ENCODE measurements at places on chromosomes 13 and 19.
A peak's percentile ranks its signal among the peaks of the same experiment; 100 is the strongest.

DNA sequence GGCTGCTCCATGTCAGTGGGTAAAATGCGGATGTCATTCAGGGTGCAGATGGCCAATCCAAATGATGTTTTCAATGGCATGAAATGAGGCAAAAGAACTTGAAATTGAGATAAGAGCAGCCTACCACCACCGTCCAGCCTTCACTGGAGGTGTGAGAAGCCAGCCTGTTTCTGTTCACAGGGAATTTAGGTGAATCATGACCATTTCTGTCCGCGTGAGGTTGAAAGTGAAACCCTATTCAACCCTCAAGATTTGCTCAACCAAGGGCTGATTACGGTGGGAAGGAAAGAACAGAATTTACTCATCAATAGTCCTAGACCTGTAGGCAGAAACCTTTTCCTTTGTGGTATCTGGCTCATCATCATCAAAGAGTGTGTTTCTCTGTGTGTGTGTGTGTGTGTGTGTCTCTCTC is 370.7 kb downstream of the COG6 start:
- DNase-seq = no peak

DNA sequence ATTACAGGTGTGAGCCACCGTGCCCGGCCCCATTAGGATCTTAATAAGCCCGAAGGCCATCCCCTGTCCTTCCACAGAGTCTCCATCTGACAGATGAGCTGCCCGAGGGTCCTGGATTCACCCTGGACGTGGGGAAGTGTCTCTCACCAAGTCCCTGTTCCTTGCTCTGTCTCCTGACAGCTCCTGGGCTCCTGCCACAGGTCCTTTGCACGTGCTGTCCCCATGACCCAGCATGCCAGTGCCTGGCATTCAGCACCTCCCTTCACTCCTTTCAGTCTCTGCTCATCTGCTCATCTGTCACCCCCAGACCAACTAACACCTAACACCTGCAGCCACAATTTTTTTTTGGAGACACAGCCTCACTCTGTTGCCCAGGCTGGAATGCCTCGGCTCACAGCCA is 14.5 kb downstream of the CERS1 start:
- DNase-seq = no peak

DNA sequence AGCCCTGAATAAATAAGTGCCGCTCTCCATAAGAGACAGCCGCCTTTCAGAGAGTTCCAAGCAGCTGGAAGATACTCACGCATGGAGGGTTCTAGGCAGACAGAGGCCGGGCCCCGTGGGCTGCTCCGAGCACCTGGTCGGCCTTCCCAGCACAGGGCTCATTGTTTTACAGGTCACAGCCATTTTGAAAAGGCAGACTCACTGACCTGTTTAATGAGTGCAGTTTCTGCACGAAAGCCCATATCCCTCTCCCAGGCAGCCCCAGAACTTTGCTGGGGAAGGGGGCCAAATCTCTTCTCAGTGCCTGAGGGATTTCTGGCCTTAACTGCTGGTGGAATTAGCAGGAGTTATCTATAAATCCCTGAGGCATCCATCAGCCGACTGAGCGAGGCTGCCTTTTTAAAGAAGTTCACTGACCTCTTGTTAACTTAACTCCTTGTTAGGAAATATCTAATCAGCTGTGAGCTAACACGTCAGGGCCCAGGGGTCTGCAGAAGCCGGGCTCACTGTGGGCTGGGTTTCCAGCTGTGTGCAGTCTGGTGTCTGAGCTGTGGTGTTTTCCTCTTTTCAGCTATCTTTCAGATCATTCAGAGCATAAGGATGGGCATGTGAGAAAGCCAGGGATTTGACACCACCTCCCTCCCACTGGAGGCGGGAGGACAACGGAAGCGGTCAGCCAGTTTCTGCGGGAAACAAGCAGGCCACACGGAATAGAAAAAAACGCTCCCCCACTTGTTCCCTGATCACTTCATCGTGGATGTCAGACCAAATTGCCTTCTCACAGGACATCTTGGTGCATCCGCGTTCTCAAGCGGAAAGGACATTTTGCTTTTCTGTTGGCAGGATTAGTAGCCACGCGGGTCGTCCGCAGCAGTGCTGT is 23.3 kb downstream of the SERP2 start:
- no peak for DNase-seq

GRCh38 chr19:31956771-31957392 is 388.5 kb upstream of the ZNF507 start:
- no peak for DNase-seq

GRCh38 chr19:28736528-28736927 is 476.4 kb downstream of the UQCRFS1 start:
- no peak for DNase-seq

GRCh38 chr19:17757125-17757524 is 5.8 kb downstream of the FCHO1 start:
- DNase-seq = no peak

DNA sequence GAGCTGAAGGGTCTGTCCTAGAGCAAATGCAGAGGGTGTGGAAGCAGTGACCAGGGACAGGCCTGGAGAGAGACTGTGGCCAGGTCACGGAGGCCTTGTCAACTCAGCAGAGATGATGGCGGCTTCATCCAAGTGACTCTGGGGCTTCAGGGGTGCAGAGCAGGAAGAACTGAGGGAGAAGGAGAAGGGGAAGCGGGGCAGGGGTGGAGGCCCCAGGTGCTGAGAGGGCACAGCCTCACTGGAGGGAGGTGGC is 299.1 kb downstream of the ZNF536 start:
- no peak for DNase-seq

GRCh38 chr19:51431124-51431523 is 13.7 kb upstream of the SIGLEC10 start:
- DNase-seq = no peak

DNA sequence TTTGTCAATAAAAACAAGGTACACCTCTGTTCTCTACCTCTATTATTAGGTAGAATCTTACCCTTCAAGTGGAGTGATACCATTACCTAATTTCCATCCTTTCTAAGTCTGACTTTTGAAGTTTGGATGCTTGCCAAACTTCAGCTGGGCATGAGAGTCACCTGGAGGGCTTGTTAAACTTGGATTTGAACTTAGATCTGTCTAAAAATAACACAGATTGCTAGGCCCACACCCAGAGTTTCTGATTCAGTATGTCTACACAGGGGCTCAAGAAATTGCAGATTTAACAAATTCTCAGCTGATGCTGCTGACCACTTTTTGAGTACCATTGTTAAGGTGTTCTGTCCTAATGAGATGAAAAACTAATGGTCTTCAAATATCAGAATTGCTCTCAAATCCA is 512.2 kb downstream of the LMO7 start:
- no peak for DNase-seq

DNA sequence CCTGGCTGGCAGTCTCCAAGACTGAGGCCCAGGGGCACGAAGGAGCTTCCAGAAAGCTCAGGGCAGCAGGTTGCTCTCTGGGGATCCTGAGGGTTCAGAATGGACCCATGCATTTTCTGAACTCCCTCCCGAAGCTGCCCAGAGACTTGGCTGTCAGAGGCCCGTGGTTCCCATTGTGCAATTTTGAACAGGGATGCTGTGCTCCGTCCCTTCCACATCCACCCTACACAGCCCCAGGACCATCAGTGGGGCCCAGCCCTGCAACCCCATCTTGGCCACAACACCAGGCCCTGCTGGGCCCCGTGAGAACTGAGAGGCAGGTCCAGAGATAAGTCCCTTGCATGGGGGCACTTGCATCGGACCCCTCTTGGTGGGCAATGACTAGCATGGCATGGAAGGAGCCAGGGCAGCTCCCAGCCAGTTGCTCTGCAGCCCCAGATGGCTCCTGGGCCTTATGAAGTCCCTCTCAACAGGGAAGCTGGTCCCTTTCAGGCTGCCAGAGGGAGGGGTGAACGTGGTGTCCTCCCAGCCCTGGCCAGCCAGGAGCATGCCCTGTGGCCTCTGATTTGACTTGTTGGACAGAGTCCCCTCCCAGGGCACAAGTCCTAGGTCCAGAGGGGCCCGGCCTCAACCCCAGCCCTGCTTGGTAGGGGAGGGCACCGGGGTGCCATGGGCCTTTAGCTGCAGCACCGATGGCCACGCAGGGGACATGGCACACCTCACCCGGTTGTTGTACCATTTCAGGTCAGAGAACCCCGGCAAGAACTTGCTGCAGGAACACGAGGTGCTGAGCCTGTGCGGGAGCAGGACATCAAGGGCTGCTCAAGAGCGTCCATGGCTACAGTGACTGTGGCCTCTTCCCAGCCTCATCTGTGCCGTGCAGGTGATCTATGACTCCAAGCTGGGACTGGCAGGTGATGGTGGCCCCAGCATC is 17.3 kb upstream of the ZNF14 start:
- DNase-seq = no peak

GRCh38 chr13:99982731-99983498 is 1.3 kb downstream of the ZIC2 start:
- DNase-seq = no peak

GRCh38 chr13:105442949-105443699 is 1092.3 kb downstream of the EFNB2 start:
- DNase-seq = no peak

- DNase-seq = no peak
These were observed 10.5 kb downstream of the PEX11G start for GRCh38 chr19:7478173-7478842.

- no peak for DNase-seq
These were observed 62.8 kb upstream of the WASF3 start for GRCh38 chr13:26494571-26495195.

DNA sequence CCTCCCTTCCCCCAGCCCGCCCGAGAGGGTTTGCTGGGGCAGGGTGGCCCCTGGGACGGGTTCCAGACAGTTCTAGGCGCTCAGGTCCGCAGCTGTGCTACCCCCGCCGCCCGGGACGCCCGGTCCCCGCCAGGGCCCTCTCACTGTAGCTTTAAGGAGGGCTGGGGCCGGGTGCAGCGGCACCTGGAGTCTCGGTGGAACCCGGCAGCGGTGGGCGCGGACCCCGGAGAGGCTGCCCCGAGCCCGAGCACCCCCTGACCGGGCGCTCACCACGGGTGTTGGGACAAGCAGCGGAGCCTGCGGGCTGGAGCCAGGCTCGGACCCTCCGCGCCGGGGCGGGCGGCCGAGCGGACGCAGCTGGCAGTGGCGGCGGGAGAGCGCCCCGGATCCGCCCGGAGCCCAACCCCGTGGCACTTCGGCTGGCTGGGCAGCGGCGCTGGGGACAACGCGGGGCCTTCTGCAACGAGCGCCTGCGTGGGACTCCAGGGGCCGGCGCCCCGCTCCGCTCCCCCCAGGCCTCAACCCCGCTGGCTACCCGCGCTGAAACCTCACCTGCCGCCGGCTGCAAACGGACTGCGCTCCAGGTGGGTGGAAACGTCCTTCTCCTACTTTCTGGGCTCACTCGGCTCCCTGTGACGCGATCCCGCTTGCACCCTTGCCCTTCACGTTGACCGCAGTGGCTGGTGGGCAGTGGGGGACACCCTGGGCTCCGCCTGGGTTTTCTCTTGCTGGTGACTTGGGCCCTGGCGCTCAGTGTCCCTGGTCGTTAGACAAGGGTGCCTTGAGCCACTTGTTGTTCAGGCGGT is 81.1 kb downstream of the ZNF429 start:
- peak; percentile 10 for DNase-seq

DNA sequence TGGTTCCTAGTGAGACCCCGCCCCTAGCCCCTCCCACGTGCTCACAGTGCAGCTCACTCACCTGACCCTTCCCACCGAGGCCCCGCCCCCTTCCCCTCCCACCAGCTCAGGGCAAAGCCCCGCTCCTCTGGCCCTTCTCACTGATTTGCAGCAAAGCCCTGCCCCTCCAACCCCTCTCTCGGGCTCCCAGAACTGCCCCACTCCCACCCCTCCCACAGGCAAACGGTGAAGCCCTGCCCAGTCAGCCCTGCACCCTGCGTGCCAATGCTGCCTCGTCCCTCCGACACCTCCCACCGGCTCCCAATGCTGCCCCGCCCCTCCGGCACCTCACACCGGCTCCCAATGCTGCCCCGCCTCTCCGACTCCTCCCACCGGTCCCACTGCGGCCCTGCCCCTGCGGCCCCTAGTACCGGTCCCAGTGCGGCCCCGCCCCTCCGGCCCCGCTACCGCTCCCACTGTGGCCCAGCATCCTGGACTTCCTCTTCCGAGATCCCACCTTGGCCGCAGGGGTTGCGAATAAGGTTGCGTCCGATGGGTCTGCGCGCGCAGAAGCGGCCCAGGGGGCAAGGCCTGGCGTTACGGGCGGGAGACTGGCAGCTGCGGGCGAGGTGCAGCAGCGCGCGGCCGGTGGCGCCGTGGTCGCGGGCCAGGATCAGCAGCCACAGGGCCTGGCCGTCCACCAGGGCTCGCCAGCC is 834 bp downstream of the FBXO27 start:
- peak; percentile 50 for DNase-seq

GRCh38 chr19:12331211-12331941 is 2.1 kb downstream of the ZNF563 start:
- DNase-seq = no peak

DNA sequence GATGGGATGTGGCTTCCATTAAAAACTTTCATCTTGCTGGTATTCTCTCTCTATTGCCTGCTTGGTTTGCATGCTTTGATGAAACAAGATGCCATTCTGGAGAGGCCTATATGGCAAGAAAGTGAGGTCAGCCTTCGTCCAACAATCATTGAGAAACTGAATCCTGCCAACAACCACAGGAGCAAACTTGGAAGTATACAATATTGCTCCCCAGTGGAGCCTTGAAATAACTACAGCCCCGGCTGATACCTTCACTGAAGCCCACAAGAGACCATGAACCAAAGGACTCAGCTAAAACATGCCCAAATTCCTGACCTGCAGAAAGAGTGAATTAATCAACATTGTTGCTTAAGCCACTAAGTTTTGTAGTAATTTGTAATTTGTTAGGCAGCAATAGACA is 82.5 kb upstream of the FGF14 start:
- no peak for DNase-seq

DNA sequence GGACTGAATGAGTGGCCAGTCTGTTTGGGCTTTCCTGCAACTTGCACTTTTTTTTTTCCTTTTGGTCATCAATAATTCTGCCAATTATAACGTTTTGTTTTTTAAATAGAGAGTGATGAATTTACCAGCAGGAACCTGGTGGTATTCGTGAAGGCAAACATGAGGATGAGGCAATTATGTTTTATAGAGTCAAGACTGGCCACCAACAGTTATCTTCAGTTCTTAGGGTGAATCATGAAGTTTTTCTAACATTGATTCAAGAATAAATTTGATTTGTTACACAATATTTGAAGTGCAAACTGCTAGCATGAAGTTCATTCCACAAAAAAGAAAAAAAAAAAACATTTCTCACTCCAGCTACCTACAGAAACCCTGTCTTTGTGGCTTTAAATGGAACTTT is 244.5 kb downstream of the SPRY2 start:
- DNase-seq = no peak

- DNase-seq = no peak
These were observed 31.8 kb downstream of the EFNA2 start for GRCh38 chr19:1317274-1318003.

- DNase-seq = no peak
These were observed 2.5 kb upstream of the HNRNPUL1 start for GRCh38 chr19:41261474-41262190.

DNA sequence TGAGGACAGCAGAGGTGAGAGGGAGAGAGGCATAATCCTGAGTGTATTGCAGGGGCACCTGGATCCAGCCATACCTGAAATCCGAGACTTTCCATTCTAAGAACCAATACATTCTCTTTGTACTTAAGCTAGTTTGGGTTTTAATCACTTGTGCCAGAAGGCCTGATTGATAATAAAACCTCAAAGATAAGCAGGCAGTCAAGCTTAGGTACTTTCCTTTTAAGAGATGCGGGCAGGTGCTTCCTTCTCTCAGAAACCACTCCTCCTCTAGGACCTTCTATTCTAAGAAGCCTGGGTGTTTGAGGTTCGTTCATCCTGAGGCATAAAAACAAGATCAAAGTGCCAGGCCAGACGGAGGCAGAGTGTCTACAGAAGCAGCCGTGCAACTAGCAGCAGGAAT is 22.2 kb downstream of the FAM187B start:
- DNase-seq = no peak

Data from stimulated activated CD8-positive, alpha-beta memory T cell treated with anti-CD3 and anti-CD28 coated beads, Interleukin-4, amount 100 ng/mL, for 1 hour (primary cell).